ENCODE measurements at places on chromosomes 2 and 18. TPM values are rescaled to one million over a fixed set of nuclear protein-coding genes. Genes with fewer than 3 reads are reported as not detected.
A peak's percentile ranks its signal among the peaks of the same experiment; 100 is the strongest.

- no peak for DNase-seq
Observed at GRCh38 chr2:229032608-229033234, 238.4 kb downstream of the PID1 start.

DNA sequence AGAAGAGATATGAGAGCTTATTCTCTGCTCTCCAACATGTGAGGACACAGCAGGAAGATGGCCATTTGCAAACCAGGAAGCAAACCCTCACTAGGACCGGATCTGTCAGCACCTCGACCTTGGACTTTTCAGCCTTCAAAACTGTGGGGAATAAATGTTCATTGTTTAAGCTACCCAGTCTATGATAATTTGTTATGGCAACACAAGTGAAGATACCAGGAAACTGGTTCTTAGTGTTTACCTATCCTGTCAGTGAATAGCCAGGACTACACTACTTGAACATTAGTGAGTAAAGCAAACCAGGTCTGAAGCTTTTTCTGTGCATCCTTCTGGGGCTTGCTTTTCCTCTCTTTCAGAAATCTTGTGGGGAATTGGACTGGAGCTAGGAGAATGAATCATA lies 44.4 kb upstream of the BARD1 start:
- DNase-seq = no peak

Gene ZNF521
- total RNA-seq = 44.7 TPM

Gene CROCC2
- total RNA-seq = not detected

Gene TP53I3
- 26.9 TPM for total RNA-seq

Gene PPP1R1C
- total RNA-seq = 0.28 TPM

DNA sequence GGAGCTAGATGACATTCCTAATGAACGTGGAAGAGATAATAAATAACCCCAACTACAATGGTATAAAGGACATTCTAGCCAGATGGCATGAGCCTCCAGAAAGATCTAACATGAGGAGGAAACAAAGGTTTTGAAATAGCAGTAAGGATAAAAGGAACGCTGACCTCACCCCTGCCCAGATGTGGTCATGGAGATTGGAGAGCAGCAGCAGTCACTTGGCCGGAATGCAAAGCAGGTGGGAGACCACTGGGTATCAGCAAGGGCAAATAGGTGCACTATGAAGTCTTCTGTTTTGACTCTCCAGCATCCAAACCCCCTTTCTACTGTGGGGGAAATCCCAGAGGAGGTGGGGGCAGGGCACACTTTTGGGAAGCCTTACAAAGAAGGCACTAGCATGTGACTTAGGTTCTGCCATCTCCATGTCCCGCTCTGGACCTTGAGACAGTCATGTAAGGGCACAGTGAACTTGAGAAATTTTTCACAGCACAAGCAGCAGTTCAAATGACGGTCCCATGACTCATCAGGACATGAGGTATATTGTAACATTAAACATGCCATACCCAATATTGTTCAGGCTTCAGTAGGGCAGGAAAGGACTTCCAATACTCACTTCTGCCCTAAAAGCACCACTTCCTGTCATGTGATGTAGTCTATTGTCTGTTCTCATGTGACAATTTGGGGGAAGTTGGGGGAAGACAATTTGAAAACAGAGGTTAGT lies 55.2 kb downstream of the METTL4 start:
- peak; percentile 95 for DNase-seq

- DNase-seq = no peak
Observed at GRCh38 chr2:171226461-171226860, 65.8 kb upstream of the TLK1 start.

Gene CHPF
- total RNA-seq = 27.2 TPM

GRCh38 chr2:70385966-70386595 lies 84.2 kb upstream of the FAM136A start:
- DNase-seq = peak; percentile 60

GRCh38 chr2:241846406-241846805 lies 12.3 kb downstream of the PDCD1 start:
- DNase-seq = no peak

DNA sequence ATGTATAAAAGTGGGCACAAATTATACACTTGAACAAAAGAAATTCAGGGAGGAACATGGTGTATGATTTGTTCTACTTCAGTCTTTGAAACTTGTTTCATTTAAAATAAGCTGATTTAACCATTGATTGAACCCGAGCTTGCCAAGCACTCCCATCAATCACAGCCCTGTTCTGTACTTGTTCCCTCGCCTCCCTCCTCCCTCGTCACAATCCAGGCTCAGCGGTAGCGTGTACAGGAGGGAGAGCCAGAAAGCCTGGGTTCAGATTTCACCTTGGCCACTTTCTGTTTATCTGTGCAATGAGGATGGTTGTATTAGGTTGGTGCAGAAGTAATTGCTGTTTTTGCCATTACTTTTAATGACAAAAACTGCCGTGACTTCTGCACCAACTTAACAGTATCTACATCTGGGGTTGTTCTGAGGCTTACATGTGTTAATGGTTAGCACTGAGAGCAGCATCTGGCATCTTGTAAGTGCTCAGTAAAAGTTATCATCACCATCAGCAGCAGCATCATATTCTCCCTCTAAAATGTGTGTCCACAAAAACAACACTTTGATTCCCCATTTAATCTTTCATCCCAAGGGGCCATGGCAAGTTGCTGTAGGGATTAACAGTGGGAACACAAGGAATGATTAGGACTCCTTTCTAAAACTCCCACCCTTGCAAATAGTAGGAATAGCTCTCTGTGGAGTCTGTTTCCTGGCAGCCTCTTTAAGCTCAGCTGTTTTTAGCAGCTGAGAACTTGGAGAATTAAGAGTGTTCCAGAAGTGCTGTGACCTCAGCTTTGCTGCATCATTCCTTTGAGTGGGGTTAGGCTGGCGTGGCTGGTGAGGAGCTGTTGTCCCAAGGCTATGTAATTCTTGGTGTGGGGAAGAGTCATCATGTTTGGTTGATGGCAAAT lies 4.7 kb downstream of the DPYSL5 start:
- DNase-seq = no peak

DNA sequence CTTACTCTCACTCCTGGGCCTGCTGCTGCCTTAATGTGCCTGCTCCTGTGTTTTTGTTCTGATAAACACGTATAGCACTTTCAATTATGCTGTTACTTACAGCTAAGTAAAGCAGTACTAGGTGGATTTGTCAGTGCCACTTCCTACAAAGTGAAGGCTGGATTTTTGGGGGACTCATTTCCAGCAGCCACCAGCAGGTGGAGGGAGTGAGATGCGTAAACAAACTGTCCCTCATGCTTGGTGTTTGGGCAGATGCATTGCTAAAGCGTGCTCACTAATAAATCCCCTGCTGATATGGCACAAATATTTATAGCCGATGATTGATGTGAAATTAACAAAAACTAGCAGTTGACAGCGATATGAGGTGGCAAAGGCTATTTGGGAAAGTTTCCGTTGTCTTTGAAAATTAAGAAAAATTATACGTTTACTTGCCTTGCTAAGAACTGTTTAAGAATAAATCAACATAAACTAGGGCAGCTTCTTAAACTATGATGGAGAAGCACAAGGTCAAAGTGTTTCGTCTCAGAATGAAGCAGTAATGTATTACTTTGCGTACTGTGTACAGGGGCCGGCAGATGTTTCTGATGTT lies 101.7 kb downstream of the AGAP1 start:
- peak; percentile 77 for DNase-seq

DNA sequence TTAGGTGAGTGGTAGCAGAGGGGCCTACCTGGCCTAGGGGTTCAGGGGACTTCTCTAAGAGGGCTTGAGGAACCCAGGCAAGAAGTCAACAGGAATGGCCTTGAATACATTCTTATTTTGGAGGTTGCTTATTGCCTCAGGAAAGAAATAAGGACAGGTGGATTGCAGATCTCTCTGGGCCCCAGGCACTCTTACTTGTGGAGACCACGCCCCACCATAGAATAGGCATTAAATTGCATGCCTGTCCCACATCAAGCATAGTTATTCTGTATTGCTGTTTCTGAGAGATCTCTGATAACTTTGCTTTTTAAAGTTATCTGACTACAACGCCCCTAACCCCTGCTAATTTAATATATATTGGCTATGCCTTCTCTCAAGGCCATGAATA lies 68.0 kb upstream of the SP3 start:
- no peak for DNase-seq

DNA sequence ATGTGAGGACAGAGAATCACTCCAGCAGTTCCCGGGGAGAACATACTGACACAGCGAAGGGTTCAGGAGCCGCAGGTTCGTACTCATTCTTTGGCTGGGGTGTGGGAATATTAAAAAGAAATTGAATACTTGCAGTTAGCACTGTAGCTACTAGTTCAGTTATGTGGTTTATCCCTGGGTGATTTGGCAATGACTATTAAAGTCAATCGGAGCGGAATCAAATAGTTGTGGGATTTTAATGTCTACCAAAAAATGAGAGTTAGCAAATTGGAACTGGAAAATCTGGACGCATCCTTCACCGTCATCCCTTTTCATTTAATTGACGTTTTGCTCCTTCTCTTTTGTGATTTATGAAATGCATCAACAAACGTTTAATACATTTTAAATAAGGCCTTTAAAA lies 50.8 kb downstream of the GBX2 start:
- no peak for DNase-seq
